Umbilical cord (tissue), 2 donors: ENCODE measurements at places on chromosomes 12 and 14.

DNA sequence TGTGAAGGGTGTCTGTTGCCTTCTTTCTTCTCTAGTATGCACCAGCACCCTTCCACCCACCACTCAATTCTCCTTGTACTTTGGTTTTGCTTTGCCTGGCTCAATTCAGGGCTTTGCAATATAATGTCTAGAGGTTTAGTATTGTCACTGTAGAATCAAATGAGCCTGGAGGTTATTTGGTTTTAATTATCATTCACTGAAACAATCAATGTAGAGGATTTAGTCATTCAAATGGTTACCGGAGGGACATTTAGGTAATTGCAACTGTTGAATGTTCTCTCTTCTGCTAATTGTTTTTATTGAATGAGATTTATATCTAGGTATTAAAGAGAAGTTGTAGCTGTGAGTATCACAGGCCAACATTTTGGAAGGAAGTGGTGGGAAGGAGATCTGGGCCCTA, 29.3 kb upstream of the NFKBIA start:
- DNase-seq = no peak

DNA sequence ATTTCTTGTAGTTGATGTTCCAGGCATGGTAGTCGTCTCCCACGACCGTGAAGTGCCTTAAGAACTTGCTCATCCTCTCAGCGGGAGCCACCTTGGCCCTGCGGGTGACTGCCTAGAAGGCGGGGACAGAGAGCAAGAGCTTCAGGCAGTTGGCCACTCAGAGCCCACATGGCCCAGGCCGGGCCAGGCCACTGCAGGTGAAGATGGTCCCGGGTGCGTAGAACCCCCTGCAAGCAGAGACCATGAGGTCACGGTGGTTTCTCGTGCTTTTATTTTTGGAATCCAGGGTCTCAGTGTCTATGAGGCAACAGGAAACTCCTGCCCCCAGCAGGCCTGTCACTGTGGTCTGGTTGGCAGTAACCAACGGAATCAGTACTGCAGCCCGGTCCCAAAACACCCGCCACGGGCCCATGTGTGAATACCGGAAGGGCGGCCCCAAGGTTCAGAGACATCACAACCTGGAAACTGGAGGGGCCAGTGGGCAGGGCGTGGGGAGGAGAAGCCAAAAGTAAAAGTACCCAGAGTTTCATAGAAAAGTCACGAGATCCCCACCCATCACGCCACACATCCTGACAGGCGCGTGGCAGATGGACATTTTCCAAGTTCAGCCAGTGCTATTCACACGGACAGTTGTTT, 27.5 kb downstream of the HVCN1 start:
- DNase-seq = no peak

- DNase-seq = no peak
These were observed 287.5 kb downstream of the GALC start for GRCh38 chr14:87705439-87705896.

DNA sequence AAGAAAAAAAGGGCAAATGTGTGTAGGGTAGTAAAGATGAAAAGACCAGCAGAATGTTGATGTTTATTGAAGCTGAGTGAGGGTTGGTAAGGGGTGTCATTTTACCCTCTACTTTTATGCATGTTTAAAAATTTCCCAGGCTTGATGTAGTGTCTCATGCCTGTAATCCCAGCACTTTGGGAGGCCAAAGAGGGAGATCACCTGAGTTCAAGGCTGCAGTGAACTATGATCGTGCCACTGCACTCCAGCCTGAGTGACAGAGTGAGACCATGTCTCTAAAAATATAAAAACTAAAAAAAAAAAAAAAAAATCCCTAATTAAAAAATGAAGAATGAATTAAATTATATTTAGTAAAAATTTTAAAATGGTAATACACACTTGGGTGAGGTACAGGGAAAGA, 8.5 kb downstream of the SEL1L start:
- no peak for DNase-seq

DNA sequence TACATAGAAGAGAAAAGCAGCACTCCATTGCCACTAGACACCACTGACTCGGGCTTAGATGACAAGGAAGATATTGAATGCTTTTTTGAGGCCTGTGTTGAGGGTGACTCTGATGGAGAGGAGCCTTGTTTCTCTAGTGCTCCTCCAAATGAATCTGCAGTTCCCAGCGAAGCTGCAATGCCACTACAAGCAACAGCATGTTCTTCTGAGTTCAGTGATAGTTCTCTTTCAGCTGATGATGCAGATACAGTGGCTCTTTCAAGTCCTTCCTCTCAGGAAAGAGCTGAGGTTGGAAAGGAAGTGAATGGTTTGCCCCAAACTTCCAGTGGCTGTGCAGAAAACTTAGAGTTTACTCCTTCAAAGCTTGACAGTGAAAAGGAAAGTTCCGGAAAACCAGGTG, 114.5 kb upstream of the NPAS3 start:
- no peak for DNase-seq

DNA sequence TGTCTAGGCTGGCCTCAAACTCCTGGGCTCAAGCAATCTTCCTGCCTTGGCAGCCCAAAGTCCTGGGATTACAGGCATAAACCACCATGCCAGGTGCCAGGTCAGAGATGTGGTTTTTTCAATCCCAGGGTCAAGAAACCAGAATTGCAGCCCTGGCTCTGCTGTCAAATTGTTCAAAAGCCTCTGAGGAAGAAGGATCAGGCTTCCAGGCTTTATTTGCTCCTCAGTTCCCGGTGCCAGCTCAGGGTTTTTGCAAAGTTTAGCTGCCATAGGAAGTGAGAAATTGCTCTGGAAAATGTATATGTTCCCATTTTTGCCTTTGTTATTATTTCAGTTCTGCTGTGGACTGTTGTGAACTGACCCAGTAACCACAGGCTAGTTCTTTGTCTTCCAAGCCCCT, 28.7 kb downstream of the WNT5B start:
- DNase-seq = peak; percentile 64

DNA sequence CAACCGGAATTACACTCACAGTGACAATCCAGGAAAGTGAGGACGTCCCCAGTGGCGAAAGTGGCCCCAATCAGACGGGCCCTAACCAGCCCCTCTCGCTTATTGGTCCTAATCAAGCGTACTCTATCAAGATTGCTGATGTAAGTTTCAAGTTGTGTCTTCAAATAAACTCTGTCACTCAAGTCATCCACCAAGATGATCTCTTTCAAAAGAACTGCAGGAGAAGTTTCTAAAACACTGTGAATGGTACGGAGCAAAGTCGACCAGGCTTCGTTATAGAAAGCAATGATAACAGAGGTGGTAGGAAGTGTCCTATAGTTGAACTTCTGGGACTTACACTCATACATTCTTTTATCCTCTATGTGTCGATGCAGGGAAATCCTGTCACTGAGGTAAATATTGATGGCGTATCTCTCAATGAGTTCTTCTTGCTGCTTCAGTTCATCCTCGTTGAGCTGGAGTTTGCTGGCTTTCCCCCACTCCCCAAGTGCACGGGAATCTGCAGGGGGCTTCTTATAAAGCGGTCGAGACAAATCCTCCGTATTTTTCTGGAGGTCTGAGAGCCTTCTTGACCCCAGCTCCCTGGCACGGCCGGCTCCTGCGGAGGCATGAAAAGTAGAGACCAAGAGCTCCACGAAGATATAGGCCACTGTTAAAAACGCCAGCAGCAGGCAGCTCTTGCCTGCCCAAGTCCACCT, 604 bp downstream of the GALNT4 start:
- DNase-seq = no peak

DNA sequence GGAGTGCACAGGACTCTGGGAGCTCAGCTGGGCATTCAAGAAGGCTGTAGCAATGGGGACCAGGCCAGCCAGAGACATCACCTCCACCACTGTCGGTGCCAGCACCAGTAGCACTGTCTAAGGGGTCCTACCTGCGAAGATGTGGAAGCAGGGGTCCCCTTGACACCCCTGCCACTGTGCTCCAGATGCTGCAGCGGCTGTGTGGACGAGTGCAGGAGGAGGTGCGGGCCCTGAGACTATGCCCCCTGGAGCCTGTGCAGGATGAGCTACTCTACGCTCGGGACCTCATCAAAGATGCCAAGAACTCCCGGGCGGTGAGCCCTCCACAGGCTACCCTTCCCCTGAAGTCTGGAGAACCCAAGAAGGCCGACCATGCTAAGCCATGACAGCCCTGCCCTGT, 8.6 kb downstream of the CARMIL3 start:
- DNase-seq = no peak

DNA sequence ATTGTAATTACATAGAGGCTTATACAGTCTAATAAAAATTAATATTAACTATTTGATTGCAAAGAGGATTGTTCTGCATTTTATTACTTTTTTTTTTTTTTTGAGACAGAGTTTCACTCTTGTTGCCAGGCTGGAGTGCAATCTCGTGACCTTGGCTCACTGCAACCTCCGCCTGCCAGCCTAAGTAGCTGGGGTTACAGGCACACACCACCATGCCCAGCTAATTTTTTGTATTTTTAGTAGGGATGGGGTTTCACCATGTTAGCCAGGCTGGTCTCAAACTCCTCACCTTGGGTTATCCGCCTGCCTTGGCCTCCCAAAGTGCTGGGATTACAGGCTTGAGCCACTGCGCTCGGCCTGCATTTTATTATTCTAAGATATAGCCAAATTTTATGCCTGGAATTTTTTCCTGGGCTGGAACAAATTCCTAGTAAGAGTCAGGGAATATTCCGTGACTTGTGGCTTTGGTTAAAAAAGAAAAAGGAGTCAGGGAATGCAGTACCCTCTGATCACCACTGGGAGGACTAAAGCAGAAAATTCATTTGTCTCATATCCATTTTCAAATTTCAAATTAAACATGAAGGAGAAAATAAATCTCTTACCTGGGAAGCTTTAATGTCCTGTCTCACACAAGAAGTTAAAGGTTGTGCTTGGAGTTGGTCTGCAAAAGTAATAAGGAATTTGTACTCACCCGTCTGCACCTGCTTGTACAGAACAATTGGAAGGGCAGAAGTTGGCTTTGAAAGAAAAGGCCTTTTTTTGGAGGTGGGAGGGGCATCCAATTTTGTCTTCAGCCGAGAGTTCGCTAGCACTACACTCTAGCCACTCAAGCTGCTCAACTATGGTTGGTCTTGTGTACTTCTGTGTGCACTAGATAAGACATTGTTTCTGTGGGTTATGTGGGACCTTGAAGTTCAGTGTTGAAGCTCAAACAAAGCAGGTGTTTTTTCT, 8.7 kb downstream of the MARK3 start:
- no peak for DNase-seq

- DNase-seq = peak; percentile 10
These were observed 12.7 kb upstream of the MBIP start for GRCh38 chr14:36333119-36333518.

GRCh38 chr14:62597143-62597542, 448.1 kb downstream of the KCNH5 start:
- no peak for DNase-seq

- no peak for DNase-seq
These were observed 423.0 kb downstream of the DIO2 start for GRCh38 chr14:79788346-79788745.

GRCh38 chr14:33493990-33494389, 456.9 kb downstream of the EGLN3 start:
- DNase-seq = no peak

DNA sequence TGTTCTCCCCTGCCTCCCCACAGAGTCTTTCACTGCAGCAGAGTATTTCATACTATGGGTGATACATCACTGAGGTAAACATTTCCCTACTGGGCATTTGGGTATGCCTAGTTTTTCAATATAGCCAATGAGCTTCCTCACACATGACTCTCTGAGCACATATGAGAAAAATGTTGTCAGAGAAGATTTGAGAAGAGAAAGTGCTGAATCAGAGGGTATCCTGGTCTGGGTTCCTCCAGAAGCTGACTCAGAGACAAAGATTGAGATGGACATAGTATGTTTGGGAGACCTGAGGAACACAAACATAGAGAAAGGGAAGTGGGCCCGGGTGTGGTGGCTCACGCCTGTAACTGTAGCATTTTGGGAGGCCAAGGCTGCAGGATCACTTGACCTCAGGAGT, 12.6 kb downstream of the SLC8B1 start:
- DNase-seq = no peak

DNA sequence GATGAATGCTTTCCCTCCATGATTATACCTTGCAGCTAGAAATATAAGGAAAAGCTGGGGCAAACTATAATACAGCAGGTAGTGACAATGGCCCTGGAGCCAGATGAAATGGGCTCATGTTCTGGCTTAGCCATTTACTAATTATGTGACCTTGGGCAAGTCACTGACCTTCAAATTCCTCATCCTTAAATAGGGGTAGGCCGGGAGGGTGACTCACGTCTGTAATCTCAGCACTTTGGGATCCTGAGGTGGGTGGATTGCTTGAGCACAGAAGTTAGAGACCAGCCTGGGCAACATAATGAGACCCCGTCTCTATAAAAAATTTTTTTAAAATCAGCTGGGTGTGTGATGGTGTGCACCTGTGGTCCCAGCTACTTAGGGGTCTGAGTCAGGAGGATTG, 155.4 kb downstream of the C12orf75 start:
- DNase-seq = no peak

- DNase-seq = no peak
These were observed 133.1 kb downstream of the MED13L start for GRCh38 chr12:116144384-116144783.

DNA sequence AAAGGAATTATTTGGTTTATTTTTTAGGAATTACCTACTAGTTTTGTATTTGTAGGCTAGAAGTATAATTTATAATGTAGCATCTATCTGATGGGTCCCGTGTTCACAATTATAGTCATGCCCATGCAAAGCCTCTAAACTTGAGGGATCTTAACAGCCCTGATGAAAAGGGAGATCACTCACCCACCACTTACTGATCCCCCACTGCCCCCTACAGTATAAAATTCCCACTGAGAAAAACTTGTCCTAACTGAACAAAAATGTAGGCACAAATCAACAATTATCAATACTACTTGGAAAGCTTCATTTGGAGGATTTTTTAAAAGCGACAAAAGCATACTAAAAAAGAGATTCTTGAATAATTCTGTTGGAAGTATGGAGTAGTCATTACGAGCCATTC, 21.0 kb downstream of the WIF1 start:
- DNase-seq = peak; percentile 29

DNA sequence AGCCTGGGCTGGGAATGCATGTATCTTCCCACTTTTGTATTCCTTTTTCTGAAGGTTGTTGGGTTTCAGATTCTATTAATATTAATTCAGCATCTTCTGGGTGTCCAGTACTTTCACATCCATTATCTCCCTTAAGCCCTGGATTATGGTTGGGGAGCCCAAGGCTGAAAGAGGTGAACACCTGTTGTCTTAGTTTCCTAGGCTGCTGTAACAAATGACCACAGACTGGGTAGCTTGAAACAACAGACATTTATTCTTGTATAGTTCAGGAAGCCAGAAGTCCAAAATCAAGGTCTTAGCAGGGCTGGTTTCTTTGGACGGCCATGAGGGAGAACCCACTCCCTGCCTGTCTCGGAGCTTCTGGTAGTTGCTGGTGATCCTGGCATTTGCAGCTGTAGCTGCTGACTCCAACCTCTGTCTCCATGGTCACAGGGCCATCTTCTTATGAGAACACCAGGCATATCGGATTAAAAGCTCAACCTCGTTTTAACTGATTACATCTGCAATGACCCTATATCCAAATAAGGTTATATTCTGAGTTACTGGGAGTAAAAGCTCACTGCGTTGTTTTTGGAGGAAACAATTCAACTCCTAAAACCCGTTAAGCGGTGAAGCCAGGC, 68.2 kb upstream of the CLMN start:
- peak; percentile 90 for DNase-seq

- peak; percentile 92 for DNase-seq
These were observed 37.3 kb upstream of the ATXN2 start for GRCh38 chr12:111636209-111636945.

GRCh38 chr14:73712540-73713180, 1.5 kb downstream of the PNMA1 start:
- peak; percentile 29 for DNase-seq
